Stimulated activated CD4-positive, alpha-beta T cell treated with anti-CD3 and anti-CD28 coated beads, TNF-alpha, amount 100 ng/mL, for 4 hours (primary cell): ENCODE measurements at places on chromosomes 2 and 18.

- no peak for DNase-seq
Observed at GRCh38 chr2:28093768-28094167, 203.2 kb downstream of the BABAM2 start.

DNA sequence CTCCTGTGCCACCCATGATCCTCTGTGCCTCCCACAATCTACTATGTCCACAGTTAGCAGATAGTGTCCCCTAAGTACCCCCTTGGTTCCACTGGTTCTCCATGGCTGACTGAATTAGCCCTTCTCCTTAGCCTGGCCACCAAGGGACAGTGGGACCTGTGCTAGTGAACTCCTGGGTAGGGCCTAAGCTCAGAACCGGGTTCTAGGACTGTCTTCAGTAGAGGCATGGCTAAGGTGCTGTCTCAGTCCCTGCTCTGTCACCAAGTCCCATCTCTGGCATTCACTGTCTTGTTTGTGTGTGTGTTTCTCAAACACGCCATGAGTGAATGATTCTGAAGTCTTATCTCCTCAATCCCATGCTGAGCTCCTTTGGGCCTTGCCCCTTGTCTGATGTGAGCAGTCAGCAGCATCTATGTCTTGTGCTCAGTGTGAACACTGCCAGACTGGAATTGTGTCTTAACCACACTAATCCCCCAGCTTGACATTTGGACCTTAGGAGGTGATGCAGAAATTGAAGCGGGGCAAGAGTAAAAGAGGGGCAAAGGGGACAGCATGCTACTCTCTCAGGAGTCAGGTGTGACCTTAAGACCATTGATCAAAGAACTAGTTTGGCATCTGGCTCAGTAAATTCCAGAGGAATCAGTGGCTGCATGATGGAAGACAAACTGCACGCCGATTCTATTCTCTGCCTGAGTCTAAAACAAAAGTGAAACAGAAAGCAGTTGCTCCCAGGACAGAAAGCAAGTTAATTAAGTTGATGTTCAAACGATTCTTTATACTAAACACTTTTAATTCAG, 190.5 kb downstream of the ALPK2 start:
- no peak for DNase-seq

DNA sequence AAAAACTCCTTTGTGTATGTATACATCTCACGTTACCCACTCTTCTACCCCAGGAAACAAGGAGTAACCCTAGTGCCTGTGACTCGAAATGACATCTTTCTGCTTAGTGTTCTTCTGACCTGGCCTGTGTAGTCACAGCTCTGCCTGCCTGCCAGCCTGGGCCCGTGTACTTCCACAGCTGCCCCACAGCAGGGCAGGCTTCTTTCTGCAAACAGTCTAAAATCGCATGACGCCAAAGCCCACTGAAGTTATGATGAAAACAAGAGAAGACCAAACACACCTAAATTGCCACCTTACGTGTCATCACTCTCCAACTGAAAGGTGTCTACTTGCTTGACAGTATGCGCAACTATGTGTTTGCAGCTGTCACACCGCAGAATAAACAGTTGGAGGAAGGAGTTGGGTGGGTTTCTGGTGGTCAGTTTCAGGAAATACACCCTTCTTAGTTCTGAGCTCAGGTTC, 1.5 kb downstream of the GAREM1 start:
- DNase-seq: no peak

DNA sequence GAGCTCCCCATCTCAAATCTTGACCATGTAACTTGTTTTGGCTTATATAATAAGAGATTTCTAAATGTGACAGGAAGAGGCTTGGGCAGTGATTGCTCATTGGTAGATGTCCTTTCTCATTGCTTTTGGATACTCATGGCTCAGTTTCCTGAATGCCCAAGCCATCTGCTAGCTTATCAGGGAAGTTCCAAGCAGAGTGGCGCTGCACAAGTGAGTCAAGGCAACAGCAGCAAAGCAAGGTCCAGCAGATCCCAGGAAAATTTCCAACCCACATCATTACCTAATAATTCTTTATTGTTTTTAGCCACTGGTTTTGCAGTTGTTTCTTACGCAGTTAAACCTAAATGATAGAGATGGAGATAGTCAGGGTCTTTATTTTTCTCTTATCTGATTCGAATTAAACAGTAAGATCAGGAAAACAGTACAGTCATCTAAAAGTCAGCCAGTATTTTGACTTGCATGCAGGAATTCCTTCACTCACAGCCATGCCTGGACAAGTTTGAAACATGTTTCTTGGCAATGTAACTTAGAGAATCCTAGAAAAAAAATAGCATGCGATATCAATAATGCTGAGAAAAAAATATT, 349.7 kb upstream of the TMEFF2 start:
- no peak for DNase-seq

DNA sequence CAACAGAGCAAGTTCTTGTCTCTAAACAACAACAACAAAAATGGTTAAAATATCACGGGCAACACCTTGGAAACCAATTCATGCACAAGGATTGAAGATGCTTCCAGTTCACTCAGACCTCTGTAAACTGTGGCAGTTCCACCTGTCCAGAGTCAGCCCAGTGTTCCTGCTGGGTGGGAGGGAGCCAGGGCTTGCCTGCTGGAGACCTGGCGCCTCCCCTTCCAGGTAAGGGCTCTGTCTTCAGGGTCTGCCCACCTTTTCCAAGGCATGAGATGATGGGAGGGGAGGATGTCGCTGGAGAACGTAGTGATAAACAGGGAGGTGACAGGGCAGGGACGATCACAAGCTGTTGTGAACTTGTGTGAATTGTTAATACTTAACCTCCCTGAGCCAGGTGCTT, 9.8 kb upstream of the GPC1 start:
- DNase-seq: no peak

DNA sequence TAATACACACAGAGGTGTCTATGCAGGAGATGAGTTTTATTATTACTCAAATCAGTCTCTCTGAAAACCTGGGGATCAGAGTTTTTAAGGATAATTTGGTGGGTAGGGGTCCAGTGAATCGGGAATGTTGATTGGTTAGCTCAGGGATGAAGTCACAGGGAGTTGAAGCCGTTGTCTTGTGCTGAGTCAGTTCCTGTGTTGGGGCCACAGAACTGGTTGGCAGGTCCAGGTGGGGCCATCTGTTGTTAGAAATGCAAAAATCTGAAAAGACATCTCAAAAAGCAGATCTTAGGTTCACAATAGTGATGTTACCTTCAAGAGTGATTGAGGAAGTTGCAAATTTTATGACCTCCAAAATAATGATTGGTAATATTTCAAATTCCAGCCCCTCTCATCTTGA, 86.9 kb downstream of the VSNL1 start:
- no peak for DNase-seq

DNA sequence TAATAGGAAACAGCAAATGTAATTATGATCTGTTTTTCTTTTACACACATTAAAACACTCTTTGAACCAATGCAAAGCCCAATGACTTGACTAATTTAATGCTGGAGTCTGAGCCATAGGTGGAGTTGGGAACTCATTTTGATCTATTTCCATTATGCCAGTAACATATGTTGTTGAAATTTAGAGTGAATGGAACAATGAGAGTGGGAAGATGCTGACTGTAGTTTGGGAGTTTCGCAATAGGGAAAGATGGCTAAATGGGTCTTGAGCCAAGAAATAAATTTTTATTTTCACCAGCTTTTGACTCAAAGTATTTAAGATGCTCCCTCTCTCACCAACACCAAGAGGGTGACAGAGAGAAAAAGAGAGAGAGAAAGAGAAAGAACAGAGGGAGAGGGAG, 246.7 kb downstream of the DLGAP1 start:
- no peak for DNase-seq

DNA sequence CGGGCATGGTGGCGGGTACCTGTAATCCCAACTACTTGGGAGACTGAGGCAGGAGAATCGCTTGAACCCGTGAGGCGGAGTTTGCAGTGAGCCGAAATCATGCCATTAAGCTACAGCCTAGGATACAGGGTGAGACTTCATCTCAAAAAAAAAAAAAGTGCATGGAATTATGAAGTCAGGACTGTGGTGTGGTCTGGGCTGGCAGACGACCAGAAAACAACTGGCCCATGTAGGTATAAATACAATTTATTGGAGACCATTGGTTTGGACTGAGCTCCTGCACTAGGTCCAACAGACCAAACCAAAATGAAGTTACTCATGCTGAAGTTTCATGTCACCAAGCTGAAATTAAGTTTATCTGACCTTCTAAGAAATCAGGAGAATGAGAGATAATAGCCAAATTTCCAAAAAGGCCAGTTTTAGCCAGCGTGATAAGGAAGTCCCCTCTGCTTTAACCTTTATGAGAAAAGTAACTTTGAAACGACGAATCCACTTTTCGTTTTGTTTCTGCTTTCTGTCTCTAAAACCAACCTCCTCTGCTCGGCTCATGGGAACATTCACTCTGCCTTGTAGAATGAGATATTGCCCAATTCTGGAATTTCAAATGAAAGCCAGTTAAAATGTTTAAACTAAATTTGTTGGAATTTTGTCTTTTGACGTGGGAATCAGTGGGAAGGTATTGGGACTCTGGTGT, 17.7 kb upstream of the RAB10 start:
- no peak for DNase-seq

DNA sequence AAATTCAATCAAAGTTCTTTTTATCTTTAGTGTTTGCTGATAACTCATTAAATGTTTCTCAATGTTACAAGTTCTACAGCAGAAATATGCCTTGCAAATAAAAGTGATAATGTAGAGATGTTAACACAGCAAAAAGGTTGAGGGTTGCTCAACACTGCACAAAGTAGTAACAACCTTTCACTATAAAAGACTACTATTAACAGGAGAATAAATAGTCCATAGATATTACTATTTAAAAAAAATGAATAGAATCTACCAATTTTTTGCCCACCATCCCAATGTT, 378.1 kb downstream of the RBM43 start:
- no peak for DNase-seq

DNA sequence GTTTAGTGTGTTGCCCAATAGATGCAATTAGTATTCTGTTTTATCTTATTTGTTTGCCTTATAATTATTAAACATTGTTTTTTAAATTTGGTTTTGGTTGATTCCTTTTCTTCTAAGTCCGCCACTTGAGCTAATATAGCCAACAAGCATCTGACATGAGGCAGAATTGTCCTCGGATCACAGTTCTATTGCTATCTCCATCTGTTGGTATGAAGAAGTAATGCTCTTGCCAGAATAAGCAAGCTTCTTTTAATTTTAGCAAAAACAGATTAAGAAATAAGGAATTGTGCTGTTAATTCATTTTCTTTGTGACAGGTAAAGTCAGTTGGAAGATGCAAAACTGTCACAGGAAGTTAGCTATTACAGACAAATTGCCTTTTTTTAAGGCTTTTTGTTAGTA, 54.3 kb downstream of the R3HDM1 start:
- DNase-seq: no peak

- no peak for DNase-seq
Observed at GRCh38 chr18:47964053-47964452, 33.6 kb upstream of the SMAD2 start.

GRCh38 chr2:205556357-205556756, 125.9 kb upstream of the NRP2 start:
- no peak for DNase-seq

DNA sequence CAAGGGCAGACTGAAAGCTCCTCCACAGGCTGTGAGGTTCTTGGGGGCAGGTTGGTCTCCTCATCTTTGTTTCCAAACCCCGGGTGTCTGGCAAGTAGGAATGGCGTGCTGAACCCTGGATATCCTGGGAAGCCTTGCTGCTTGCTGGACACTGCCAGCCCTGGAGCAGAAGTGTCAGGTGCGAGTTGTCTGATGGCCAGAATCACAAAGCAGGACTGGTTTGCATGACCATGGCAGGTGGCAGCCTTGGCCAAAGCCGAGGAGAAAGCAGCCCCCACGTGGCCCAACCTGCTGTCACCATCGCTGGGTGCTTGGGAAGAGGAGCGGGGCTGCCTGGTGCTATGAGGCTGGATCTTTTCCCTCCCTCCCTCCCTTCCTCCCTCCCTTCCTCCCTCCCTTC, 309.5 kb upstream of the HS6ST1 start:
- DNase-seq: no peak

DNA sequence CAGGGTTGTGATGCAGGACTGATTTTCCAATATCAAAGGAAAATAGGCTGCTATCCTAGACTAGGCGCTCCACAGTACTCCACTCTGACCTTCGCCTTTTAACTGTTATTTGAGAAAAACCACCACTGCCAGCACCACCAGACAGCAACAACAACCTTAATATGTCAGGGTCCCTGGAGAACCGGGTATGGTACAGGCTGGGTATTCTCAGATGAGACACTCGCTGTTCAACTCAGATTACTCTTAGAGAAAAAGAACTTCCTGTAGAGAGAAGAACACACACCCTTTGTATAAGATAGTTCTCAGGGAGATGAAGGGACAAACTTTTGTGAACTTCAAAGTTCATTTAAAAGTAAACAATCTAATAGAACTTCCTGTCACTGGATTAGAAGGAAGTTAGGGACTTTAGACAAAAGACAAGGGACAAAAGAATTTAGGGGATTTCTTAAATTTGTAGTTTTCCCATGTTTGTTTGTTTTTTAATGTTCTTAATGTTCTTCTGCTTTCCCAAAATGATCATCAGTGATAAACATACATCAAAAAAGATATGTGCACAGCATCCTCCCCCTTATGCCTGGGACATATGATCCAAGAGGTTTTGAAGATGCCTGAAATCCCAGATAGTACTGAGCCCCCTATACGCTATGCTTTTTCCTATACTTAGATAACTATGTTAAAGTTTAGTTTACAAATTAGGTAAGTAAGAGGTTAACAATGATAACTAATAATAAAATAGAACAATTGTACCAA, 41.3 kb upstream of the PPP1R1C start:
- DNase-seq: no peak

- DNase-seq: no peak
Observed at GRCh38 chr2:110740747-110741349, 8.5 kb downstream of the ACOXL start.

GRCh38 chr2:63778391-63778790, 63.3 kb upstream of the UGP2 start:
- no peak for DNase-seq

- no peak for DNase-seq
Observed at GRCh38 chr2:218010984-218011652, 8.3 kb upstream of the TNS1 start.

GRCh38 chr2:35099342-35099741, 1256.2 kb upstream of the CRIM1 start:
- DNase-seq: no peak

DNA sequence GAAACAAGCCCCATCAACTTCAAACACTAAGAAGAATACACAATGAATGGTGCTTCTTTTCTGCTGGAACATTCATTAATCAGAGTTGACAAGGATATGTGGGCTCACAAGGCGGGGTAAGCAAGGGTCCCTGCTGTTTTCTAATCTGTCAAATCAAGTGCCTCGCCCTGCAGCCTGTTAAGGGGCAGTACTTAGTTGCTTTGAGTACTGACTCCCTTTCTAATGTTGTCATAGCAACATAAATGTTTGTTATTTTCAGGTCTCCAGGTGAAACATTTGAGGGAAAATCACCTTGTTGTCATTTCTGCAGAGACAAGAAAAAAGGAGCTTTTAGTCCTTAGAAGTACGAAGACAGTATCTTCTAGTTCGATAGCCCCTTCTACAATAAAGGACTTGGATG, 284.7 kb upstream of the PKDCC start:
- no peak for DNase-seq

DNA sequence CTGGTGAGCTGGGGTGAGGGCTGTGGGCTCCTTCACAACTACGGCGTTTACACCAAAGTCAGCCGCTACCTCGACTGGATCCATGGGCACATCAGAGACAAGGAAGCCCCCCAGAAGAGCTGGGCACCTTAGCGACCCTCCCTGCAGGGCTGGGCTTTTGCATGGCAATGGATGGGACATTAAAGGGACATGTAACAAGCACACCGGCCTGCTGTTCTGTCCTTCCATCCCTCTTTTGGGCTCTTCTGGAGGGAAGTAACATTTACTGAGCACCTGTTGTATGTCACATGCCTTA, 10.5 kb downstream of the PROC start:
- no peak for DNase-seq
